Esophagus muscularis mucosa (tissue), 4 donors: ENCODE measurements at places on chromosomes 5 and 9. TPM values are rescaled to one million over a fixed set of nuclear protein-coding genes. Genes with fewer than 3 reads are reported as not detected.

Gene NAIP
- total RNA-seq, result 21.0 TPM

Gene FOXD4
- 0.42 TPM for total RNA-seq

- H3K4me3 ChIP-seq, result no peak overlapping the region
- no peaks in the 10 kb centered on the region for H3K4me1 ChIP-seq
- no peaks in the 10 kb centered on the region for H3K27me3 ChIP-seq
- DNase-seq, result no peak
- H3K27ac ChIP-seq, result no peak overlapping the region
- no peaks in the 10 kb centered on the region for H3K36me3 ChIP-seq
Observed at GRCh38 chr5:77545285-77545684, 53.2 kb upstream of the WDR41 start.

GRCh38 chr5:122073864-122074263 lies 4.2 kb downstream of the LOX start:
- H3K27ac ChIP-seq, result no peak overlapping the region
- no peak for DNase-seq
- peaks cover 22% of the 10 kb centered on the region for H3K4me1 ChIP-seq
- no peaks in the 10 kb centered on the region for H3K36me3 ChIP-seq
- no peak overlapping the region for H3K4me3 ChIP-seq

Gene EMB
- total RNA-seq, result 8.0 TPM

Gene ITK
- 2.1 TPM for total RNA-seq

- no peak overlapping the region for H3K4me3 ChIP-seq
- H3K27me3 ChIP-seq, result no peaks in the 10 kb centered on the region
- no peak overlapping the region for H3K27ac ChIP-seq
- no peaks in the 10 kb centered on the region for H3K36me3 ChIP-seq
- DNase-seq, result no peak
Observed at GRCh38 chr9:97889941-97890887, 32.1 kb downstream of the TRMO start.

GRCh38 chr5:66807743-66808142 lies 211.6 kb downstream of the MAST4 start:
- no peak overlapping the region for H3K27ac ChIP-seq
- H3K4me1 ChIP-seq, result no peaks in the 10 kb centered on the region
- no peaks in the 10 kb centered on the region for H3K27me3 ChIP-seq

Gene SPARC
- 875 TPM for total RNA-seq

Gene SLC27A6
- total RNA-seq, result 56.5 TPM

GRCh38 chr5:79229357-79230174 lies 6.4 kb upstream of the JMY start:
- peaks cover under 1% of the 10 kb centered on the region for H3K4me1 ChIP-seq
- no peaks in the 10 kb centered on the region for H3K27me3 ChIP-seq
- H3K27ac ChIP-seq, result no peak overlapping the region

DNA sequence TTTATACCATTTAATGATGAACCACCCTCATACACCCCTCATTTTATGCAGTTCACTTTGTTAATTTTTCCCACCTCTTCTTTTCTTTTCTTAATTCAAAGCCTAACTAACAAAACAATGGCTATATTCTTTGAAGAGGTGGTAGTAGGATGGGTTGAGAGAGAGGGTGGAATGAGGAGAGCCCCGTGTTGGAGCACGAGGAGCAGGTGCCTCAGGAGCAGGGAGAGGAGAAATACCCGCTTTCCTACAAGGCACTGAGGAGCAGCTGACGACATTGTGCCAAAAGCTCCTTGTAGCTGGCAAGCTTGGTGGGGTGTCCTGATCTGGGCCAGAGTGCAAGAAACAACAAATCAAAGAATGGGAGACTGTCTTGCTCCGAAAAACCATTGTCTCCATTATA lies 129.6 kb downstream of the HTR4 start:
- no peak for DNase-seq
- H3K36me3 ChIP-seq, result no peaks in the 10 kb centered on the region
- no peaks in the 10 kb centered on the region for H3K4me1 ChIP-seq
- H3K4me3 ChIP-seq, result no peak overlapping the region
- H3K27me3 ChIP-seq, result no peaks in the 10 kb centered on the region

DNA sequence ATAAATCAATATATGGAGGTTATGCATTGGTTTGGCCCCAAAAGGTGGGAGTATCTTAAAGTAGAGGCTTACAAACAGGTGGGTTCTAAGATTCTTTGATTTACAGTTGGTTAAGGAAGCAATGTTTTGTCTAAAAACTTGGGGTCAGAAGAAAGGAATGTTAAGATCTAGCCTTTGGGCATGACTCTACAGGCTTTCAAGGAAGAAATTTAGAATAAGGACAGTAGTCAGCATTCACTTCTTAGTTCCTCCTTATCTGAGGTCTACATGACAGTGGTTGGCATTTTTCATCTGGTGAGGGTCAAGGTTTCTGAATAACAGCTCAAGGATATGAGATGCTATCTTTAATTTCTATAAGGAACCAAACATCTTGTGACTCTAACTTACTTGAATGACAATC lies 122.8 kb downstream of the CAMK4 start:
- no peak for DNase-seq
- H3K4me1 ChIP-seq, result no peaks in the 10 kb centered on the region
- H3K4me3 ChIP-seq, result no peak overlapping the region
- no peaks in the 10 kb centered on the region for H3K36me3 ChIP-seq
- no peak overlapping the region for H3K27ac ChIP-seq
- no peaks in the 10 kb centered on the region for H3K27me3 ChIP-seq

Gene MARVELD2
- total RNA-seq, result 0.42 TPM

DNA sequence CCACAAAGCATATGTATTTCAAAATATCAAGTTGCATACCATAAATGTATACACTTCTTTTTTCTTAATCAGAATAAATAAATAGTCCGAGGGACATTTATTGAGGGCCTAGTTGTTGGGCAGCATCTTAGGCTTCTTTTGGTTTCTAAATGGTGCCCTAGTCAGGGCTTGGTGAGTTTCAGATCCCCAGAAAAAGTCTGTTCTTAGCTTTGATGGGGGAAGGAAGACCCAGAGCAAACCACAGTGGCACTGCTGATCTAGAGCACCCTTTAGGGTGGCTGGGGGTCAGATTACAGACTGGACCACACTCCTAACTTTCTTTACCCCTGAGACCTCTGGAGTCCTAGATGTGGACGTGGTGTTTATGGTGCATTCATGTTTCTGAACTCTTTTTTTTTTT lies 97.8 kb downstream of the C9orf152 start:
- no peak for DNase-seq
- peaks cover 4% of the 10 kb centered on the region for H3K36me3 ChIP-seq
- H3K27ac ChIP-seq, result no peak overlapping the region
- no peak overlapping the region for H3K4me3 ChIP-seq

DNA sequence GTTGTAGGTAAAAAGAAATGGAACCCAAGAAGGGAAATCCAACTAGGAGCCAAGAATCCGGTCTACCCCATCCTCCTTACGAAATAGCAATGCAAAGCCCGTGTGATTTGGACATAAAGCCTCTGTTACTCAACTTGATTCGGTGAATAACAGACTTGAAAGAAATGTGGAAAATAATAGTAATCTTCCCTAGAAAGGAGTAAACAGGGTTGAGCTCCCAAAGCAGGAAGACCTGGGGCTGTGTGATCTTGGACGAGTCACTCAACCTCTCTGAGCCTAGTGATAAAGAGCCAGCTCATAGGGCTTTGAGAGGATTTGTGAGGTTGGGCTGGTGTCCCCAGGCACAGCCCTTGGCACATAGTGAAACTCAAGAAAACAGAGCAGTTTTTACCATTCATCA lies 42.7 kb upstream of the IL17B start:
- peak overlapping the region; percentile 98 for H3K27ac ChIP-seq
- H3K27me3 ChIP-seq, result no peaks in the 10 kb centered on the region
- peak overlapping the region; percentile 67 for H3K4me3 ChIP-seq
- H3K4me1 ChIP-seq, result peaks cover 91% of the 10 kb centered on the region
- no peak for DNase-seq

Gene SPATA31E1
- total RNA-seq, result not detected

DNA sequence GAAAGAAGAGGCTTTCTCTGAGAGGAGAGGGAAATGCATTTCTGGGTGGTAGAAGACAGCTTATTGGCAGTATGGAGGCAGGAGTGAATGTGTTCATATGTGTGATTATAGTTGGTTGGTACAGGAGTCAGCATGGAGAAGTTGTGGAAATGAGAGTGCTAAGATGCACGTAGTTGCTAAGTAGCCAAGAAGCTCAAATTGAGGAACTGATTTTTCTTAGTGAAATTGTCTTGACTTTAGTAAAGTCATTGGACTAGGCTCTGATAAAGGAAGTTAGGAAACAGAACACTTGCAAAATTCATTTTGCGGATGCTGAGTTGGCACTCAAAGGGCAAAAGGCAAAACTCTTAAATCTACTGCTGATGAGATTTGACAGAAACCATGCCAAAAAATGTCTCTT lies 158.9 kb upstream of the VCAN start:
- H3K4me1 ChIP-seq, result no peaks in the 10 kb centered on the region
- no peaks in the 10 kb centered on the region for H3K27me3 ChIP-seq
- H3K27ac ChIP-seq, result no peak overlapping the region
- H3K4me3 ChIP-seq, result no peak overlapping the region

- no peaks in the 10 kb centered on the region for H3K27me3 ChIP-seq
- DNase-seq, result no peak
- no peak overlapping the region for H3K27ac ChIP-seq
Observed at GRCh38 chr9:13369431-13369830, 89.9 kb upstream of the MPDZ start.

DNA sequence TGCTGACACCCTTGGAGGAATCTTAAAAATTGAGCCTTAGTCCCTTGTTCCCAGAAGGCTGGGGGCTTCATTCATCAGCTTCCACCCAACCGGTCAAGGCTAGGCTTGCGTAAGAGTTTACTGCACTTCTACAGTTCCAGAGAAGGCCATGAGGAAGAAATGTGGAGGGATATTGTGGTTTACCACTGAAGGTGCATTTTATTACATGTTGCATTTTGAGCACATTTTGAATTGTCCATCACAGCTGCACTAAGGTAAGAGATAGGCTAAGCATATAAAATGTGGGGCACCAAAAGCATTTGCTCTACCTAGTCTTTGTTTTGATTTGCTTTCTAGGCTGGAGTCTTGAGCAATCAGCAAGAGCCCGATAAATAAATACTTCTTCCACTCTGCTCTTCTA lies 167.1 kb upstream of the PAPPA start:
- no peaks in the 10 kb centered on the region for H3K27me3 ChIP-seq
- no peak for DNase-seq
- no peak overlapping the region for H3K27ac ChIP-seq
- no peaks in the 10 kb centered on the region for H3K4me1 ChIP-seq
- H3K36me3 ChIP-seq, result no peaks in the 10 kb centered on the region

Gene UNC5A
- not detected for total RNA-seq

Gene CXXC5
- 22.0 TPM for total RNA-seq

DNA sequence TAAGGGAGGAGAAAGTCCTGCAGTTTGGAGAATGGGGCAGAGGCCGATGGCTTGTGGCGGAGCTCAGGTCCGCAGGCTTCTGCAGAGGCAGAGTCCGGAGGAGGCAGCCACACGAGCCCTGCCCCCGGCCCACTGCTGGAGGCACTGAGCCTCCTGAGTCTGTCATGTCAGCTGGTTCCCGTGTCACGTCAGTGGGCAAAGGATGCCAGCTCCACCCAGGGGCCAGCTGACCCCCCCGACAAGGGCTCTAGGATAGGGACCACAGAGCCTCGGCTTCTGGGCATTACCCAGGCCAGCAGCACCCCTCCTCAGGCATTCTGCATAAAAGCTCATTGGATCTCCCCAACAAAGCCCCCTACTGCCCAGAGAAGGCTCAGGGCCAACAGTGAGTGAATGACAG lies 8.5 kb downstream of the SH3PXD2B start:
- H3K27me3 ChIP-seq, result no peaks in the 10 kb centered on the region
- H3K4me1 ChIP-seq, result peaks cover 84% of the 10 kb centered on the region
- no peak overlapping the region for H3K4me3 ChIP-seq
- peak overlapping the region; percentile 61 for H3K27ac ChIP-seq
- DNase-seq, result no peak

DNA sequence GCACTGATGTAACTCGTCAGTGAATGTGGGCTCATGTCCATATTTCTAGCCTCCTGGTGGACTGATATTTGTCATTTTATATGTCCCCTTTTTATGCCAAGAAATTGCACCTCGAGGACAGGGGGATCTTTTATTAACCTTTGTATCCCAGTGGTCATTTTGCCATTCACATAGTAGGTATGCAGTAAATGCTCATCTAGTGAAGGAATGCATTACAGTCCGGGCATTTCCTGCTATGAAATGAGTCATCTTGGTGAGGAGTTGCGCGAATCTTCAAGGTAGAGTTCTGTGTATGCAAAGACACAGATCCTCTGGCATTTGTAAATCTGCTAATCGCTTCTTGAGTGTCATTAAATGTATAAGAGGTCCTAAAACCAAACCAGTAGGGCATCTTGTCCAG lies 755.5 kb upstream of the ADAMTS16 start:
- H3K4me1 ChIP-seq, result no peaks in the 10 kb centered on the region
- no peak overlapping the region for H3K4me3 ChIP-seq
- H3K36me3 ChIP-seq, result no peaks in the 10 kb centered on the region

DNA sequence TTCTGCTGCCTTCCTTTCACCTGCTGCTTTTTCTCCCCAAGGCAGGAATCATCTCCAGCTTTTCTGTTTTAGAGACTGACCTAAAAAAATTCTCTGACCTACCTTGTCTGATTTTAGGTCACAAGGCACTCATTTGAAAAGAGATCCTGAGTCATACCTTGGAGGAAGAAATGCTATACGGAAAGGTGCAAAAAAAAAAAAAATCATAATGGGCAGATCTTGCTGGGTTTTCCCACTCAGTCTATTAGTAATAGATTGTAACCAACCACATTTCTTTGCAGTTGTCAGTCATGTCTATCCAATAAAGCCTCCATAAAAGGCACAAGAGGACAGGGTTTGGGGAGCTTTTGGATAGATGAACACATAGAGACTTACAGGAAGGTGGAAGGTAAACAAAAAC lies 70.0 kb downstream of the MTREX start:
- H3K27ac ChIP-seq, result no peak overlapping the region
- H3K4me1 ChIP-seq, result no peaks in the 10 kb centered on the region
- H3K27me3 ChIP-seq, result no peaks in the 10 kb centered on the region
- no peak overlapping the region for H3K4me3 ChIP-seq

- H3K27ac ChIP-seq, result no peak overlapping the region
- H3K4me3 ChIP-seq, result no peak overlapping the region
- no peaks in the 10 kb centered on the region for H3K36me3 ChIP-seq
- DNase-seq, result no peak
Observed at GRCh38 chr9:134987376-134987775, 69.7 kb upstream of the FCN1 start.

DNA sequence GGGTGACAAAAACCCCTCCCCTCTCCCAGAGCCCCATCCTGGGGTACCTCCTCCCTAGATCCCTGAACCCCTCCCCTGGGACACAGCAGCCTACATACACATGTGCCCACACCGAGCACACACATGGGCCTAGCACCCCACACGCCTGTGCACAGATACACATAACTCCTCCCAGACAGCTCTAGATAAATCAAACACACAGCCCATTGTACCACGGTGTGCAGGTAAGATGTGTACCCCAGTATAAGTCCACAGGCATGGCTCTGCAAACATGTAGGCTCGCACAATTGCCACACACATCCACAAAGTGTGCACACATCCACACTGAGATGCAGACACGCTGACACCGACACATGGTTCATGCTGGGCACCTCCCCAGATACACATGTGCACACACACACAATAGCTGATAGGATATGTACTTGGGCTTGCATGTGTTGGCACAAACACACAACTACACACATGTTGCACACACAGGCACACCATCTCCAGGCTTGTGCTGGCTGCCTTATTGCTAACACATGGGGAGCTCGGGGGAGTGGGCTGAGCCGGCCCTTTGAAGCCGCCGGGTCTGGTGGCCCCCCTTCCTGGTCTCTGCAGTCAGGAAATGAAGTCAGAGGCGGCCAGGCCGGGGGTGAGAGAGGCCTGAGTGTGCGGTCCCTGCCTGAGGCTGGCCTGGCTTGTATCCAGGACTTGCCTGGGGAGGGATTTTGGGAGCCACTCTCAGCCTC lies 30.2 kb downstream of the GOLGA2 start:
- no peak for DNase-seq
- H3K36me3 ChIP-seq, result no peaks in the 10 kb centered on the region
- no peaks in the 10 kb centered on the region for H3K27me3 ChIP-seq
- peaks cover 47% of the 10 kb centered on the region for H3K4me1 ChIP-seq
- peak overlapping the region; percentile 59 for H3K4me3 ChIP-seq
- H3K27ac ChIP-seq, result peak overlapping the region; percentile 68

Gene DMGDH
- total RNA-seq, result 3.3 TPM
